Lower leg skin (tissue), 4 donors: ENCODE measurements at places on chromosomes 6 and 20. TPM values are rescaled to one million over a fixed set of nuclear protein-coding genes. Genes with fewer than 3 reads are reported as not detected.
A peak's percentile ranks its signal among the peaks of the same experiment; 100 is the strongest.

ARMC12 gene
- total RNA-seq, result not detected

BANF2 gene
- total RNA-seq, result not detected

CLVS2 gene
- total RNA-seq, result 0.04 TPM

PREX1 gene
- total RNA-seq, result 5.4 TPM

DNA sequence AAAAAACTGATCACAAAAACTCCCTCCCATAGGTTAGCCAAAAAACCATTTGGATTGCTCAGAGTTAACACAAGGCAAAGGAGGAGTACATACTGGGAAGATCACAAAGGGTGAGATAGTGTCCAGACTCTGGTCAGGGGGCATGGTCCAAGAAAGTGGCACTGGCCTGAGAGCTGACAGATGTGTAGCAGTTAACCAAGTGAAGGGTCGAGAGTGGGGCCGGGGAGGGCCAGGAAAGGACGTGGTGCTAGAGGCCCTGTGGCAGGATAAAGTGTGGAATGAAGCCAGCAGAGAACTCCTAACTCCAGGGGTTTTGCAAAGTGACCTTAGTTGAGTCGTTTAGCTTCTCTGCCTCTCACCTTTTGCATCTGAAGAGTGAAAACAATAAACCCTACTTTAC is 290.5 kb downstream of the FOXA2 start:
- DNase-seq, result no peak

DNA sequence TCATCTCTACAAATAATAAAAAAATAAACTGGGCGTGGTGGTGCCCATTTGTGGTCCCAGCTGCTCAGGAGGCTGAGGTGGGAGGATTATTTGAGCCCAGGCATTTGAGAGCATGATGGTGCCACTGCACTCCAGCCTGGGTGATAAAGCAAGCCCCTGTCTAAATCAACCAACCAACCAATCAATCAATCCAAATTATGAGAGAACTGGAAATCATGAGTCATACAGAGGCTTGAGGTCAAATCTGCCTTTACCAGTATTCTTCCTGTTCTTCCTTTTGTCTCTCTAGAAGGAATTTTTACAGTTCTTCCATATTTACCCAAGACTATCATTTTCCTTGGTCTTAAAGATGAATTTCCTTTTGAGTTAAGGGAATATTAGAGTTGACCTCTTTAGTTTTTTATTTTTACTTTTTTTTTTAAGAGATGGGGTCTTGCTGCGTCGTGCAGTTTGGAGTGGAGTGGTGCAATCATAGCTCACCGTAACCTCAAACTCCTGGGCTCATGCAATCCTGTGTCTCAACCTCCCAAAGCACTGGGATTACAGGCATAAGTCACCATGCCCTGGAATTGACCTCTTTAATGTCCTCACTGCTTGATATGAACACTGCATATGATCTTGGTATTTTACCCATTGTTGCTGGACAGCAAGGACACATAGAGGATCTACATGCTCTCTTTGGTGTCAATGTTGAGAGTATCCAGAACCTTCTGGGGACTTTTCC is 44.1 kb upstream of the TXNDC5 start:
- DNase-seq, result no peak

GRCh38 chr20:1900321-1900801 is 5.2 kb downstream of the SIRPA start:
- DNase-seq, result no peak

DNA sequence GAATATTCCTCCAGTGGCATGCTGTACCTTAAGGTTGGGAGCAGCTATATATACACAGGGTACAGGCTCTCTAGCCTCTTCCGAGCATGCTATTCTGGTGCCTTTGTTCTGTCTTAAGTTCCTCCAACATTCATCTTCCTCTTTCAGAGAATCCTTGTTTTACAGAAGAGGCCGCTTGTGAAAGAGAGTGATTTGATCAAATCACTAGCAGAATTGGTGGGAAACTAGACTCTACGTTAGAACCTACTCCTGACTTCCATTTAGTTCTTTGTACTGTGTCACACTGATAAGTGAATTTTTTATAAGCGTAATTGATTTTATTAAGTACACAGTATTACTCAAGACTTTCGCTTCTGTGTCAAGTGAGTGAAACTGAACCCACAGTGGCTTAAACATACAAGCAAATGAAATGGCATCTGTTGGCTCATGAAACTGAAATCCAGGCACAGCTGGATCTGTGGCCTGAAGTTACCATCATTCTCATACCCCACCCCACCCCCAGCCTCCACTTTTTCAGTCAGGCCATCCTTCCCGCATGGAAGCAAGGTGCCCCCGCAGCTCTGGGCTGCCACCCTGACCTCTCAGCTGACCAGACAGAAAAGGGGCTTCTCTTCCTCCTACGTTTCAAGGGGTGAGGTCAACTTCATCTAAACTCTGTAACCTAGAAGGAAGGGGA is 102.3 kb downstream of the RPP40 start:
- no peak for DNase-seq

DNA sequence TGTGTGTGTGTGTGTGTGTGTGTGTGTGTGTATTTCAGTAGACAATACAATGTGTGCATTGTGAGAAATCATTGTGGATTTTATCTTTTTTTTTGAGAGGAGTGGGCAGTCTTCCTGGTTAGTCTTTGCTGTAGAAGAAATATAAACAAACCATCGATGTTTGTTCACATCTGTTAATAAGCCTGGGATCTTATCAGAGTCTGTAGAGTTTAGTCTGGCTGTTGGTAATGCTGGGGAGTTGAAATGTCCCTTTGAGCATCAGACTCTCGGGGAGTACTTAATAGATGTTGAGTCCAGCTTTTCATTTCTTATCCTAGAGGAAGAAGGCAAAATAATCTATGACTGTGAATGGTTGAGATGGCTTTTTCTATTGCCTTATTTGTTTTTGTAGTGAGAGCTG is 96.6 kb upstream of the SUPT3H start:
- no peak for DNase-seq

GRCh38 chr20:61120595-61121515 is 131.2 kb upstream of the CDH4 start:
- peak; percentile 76 for DNase-seq
